ENCODE measurements at places on chromosomes 2 and 18.

GRCh38 chr2:6754419-6754818, 111.3 kb downstream of the CMPK2 start:
- DNase-seq: no peak

GRCh38 chr2:145688156-145688555, 1168.2 kb upstream of the ZEB2 start:
- no peak for DNase-seq

- no peak for DNase-seq
Observed at GRCh38 chr2:98078701-98079100, 8.3 kb upstream of the VWA3B start.

DNA sequence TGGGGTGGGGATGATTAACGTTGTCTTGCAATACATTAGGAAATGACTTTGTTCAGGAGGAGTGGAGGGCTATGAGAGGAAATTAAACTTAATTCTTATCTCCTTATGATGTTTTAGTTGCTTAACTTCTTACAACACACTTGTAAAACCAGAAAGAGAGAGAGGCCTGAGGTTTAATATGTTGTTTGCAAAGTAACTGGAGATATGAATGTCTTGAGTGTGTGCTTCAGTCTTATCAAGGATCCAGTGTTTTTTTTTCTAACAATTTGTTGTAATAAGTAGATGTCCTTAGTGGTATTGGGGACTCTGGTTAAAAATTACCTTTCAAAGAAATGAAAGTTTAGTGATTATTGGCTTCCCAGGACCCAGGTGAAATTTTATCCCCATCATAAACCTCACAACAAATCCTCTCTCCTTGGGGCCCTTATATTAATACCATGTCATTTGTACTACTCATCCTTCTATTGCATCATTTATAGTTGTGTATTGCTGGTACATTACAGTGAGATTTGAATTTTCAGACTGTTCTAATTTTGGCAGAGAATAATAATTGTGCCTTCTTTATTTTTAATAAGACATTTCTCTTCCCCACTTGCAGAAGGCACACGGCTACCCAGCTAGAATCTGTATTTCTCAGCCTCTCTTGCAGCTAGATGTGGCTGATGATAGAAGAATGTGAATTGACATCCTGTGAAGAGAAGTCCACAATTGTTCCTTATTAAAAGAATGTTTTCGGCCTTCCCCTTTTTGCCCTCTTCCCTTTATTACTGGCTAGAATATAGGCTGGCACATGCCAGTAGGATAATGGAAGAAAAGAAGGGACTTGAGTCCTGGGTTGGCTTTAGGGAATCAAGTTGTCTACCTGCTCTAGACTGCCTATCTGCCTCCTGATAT, 91.9 kb upstream of the CXCR4 start:
- DNase-seq: no peak

DNA sequence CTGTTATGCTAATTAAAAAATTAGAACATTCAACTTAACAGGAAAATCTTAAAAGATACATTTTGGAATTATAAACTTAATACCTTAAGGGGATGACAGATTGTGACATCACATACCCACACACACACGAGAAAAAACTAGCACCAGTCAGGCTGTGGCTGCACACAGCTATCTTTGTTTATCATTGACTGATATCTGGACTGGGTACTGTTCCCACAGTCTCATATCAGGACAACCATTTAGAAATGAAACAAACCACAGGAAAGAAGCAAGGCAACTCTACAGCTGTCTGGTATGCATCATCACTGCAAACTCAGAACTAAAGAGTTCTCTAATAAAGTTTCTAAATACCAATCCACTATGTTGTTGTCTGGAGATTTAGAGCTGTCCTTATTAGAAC, 210.9 kb upstream of the SMAD7 start:
- peak; percentile 49 for DNase-seq

Measured in hematopoietic multipotent progenitor cell treated with erythropoietin and hydrocortisone succinate and interleukin-3 and kit ligand, for 8 days (in vitro differentiated cells).